ENCODE measurements at places on chromosomes 12 and 14.

- DNase-seq = peak; percentile 24
These were observed 35.9 kb downstream of the FBLN5 start for GRCh38 chr14:91911474-91912032.

- DNase-seq = no peak
These were observed 36.6 kb downstream of the PCNX1 start for GRCh38 chr14:70943838-70944237.

GRCh38 chr12:66156654-66157053, 13.1 kb downstream of the TMBIM4 start:
- no peak for DNase-seq

GRCh38 chr12:46148327-46149078, 120.3 kb downstream of the SLC38A1 start:
- DNase-seq = no peak
